ENCODE measurements at places on chromosomes 2 and 18.

GRCh38 chr2:147389218-147389617, 455.6 kb upstream of the ACVR2A start:
- no peak for DNase-seq

GRCh38 chr2:42754776-42755140, 9.2 kb downstream of the OXER1 start:
- DNase-seq: no peak

DNA sequence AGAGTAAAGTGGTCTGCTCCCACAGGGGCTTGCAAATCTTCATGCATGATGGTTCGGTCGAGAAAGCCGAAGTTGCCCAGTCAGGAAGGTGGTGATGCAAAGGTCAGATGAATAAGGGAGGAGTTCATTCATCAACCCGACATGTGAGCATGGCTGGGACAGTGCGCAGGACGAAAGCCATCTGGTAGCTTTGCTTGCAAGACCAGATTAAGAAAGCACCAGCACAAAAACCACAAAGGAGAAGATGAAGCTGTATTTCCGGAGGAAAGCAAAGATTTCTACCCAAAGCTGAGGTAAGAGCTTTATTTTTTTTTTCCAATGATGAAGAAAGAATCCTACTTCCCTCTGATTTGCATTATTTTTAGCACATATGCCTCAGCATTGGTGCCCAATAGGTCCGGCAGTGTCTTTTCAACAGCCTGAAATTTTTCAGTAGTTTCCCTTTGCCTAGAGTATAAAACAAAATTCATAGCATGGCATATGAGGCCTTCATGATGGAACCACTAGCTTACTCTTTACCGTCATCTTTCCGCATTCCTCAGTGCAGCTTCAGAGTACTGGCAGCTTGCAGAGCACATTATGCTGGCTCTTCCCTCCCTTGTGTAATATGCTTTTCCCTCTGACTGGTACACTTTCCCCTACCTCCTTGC, 112.0 kb upstream of the THOC1 start:
- no peak for DNase-seq

- no peak for DNase-seq
Measured at GRCh38 chr2:238596571-238597551, 170.1 kb downstream of the ASB1 start.

DNA sequence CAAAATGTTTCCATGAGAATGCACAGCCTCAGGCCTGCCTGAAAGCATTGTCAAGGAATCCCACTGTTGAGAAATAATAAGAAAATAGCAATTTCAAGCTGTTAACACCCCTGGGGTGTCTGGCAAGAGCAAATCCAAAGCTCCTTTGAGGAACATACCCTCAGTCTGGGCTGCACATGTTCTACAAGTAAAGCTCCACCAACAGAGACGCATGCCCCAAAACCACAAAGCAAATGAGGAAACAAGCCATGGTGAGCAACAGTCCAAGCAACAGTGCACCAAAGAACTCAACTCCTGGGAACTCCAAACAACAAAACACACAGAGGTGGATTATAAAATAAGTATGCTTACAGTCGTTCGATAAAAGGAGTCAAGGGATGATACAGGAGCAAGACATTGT, 40.3 kb downstream of the CYP27C1 start:
- no peak for DNase-seq

DNA sequence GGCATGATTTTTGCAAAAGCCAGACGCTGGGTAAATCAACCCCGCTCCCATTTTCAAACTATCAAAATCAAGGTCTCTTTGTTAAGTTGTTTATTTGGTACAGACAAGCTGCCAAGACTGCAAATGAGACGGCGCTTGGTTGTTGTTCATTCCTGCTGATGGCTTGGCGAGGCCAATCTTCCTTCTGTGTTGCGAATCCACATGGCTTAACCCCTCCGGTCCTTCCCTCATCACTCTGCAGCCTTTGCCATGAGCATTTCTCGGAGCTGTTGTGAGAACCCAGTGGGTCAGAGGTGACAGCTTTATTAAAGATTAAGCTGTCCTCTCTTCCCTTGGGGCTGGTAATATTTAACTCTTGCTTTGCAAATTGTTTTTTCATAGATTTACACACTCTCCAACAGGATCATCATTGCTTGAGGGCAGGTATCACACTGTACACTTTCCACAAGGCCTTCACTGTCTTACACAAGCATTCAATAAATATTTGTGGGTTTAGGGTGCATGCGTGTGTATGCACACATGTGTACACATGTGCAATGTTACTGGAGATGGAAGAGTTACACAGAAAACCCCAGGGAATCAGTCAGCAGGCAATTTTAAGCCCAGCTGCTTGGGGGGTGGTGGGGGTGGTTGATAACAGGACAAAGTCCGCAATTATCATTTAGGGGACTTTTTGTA, 27.8 kb upstream of the KCNF1 start:
- no peak for DNase-seq

All from D341Med (cell line).